Urinary bladder (tissue), 4 donors: ENCODE measurements at places on chromosomes 4 and X. TPM values are rescaled to one million over a fixed set of nuclear protein-coding genes. Genes with fewer than 3 reads are reported as not detected.

Gene SPARCL1
- 783 TPM for total RNA-seq

Gene TRIML2
- total RNA-seq = not detected

Gene GPR82
- 0.26 TPM for total RNA-seq

Gene TEX13A
- total RNA-seq = not detected

GRCh38 chr4:54783402-54784110 lies 125.8 kb downstream of the KIT start:
- DNase-seq = no peak

DNA sequence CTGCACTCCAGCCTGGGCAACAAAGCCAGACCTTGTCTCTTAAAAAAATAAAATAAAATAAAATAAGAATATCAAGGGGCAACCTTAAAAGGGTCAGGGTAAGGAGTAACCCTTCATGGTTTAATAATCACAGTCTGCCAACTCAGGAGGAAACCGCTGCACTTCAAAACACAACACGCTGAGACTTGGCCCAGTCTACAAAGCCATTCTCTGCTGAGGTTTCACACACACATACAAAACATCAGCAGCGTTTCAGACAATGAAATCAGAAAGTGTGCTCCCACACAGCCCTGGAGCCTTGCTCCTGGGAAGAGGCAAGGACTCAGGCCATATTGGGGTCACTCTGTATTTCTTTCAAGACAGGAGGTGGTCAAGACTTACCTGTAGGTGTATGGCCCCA lies 18.3 kb downstream of the SCARB2 start:
- no peak for DNase-seq

DNA sequence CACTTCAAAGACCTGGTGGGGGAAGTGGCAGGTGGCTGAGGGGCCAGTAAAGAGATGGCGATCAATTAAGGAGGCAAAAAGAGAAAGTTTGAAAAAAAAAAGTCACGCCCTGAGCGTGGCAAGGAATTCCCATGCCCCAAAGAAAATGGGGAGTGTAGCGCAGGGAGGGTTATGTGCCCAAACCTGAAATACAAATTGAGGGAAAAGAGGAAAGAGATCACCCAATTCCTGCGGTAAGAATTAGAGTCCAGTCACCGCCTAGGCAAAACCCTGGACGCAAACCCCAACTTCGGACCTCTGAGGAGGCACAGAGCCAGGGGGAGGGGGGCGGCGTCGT lies 595 bp downstream of the ENOX2 start:
- no peak for DNase-seq

DNA sequence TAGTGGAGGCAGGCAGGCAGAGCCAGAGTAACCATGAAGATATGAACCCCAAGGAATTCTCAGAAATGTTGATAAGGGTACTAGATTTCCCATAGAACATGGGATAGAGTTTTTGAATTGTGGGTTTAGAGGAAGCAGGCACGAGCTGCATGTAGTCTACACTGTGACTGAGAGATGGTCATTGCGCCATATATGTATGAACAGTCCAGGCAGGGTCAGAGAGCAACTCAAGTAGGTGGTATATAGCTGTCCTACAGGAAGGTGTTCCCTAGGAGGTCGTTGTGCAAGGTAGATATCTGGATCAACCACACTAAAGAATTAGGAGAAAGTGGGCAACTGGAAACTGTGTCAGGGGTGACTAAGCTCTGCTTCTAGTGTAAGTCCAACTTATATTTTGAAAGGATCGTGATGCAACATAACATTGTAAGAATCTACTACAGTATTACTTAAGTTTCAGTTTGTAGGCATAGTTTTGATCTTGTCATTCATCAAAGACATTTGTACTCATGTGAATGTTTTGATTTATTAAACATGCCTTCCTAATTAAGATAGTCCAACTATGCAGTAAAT lies 94.6 kb downstream of the HPGD start:
- no peak for DNase-seq

- no peak for DNase-seq
These were observed 139.2 kb downstream of the SHOX start for GRCh38 chrX:769796-770195.

DNA sequence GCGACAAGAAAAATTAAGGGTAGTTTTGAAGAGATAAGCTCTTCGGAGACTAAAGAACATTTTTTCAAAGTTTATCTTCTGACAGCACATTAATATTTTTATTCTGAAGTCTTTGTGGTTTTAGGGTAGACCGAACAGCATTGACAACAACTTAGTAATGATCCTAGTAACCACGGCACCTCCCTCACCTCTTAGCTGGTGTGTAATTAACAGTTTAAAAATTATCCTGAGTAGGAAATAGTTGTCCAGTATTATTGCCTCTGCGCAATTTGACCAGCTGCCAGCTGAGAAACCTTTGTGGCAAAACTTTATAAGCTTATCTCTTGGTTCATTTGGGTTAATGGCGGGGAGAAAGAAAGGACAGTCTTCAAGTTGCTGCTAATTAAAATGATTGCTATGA lies 213.6 kb downstream of the CBLL2 start:
- DNase-seq = no peak

DNA sequence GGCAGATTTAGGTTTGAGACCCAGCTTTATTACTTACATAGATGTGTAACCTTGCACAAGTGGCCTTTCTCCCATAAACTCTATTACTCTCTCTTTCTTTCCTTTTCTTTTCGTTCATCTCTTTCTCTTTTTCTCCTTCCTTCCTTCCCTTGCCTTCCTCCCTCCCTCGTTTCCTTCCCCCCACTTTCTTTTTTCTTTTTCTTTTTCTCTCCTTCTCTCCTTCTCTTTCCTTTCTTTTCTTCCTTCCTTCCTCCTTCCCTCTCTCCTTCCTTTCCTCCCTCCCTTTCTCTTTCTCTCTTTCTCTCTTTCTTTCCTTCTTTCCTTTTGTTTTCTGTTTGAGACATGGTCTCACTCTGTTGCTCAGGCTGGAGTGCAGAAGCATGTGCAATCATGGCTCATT lies 526.4 kb upstream of the CXorf51A start:
- DNase-seq = no peak

GRCh38 chr4:93302310-93302709 lies 526.2 kb upstream of the ATOH1 start:
- DNase-seq = no peak
